Bone marrow (tissue), 2 donors: ENCODE measurements at places on chromosomes 13 and 19.

GRCh38 chr13:77099415-77099814 is 72.5 kb upstream of the FBXL3 start:
- DNase-seq, result no peak

GRCh38 chr13:85288698-85289097 is 510.5 kb downstream of the SLITRK6 start:
- no peak for DNase-seq

GRCh38 chr13:35475960-35476943 is at the start of gene MAB21L1:
Gene MAB21L1, minus strand, starts transcription at chr13:35476689. Its CDS starts 551 bp downstream, at chr13:35476138.
- DNase-seq, result no peak

- DNase-seq, result no peak
These were observed 6.7 kb downstream of the KCNJ14 start for GRCh38 chr19:48461982-48462655.

DNA sequence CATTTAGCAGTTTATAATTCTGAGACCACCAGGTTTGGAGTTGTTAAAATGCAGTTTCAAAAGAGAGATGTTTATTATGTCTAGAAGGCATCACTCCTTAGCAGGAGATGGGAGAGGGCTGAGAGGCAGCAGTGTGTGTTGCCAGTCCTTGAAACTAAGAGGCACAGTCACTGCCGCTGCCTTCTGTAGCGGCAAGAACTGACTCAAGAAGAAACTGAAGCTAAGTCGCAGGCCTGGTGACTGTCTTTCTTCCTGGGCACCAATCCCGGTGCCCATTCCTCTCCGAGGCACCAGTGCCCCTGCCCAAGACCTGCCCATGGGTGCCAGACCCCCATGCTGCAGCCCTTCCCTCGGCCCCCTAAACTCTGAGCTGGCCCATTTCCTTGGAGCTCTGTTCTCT is 20.1 kb downstream of the N4BP2L1 start:
- no peak for DNase-seq

DNA sequence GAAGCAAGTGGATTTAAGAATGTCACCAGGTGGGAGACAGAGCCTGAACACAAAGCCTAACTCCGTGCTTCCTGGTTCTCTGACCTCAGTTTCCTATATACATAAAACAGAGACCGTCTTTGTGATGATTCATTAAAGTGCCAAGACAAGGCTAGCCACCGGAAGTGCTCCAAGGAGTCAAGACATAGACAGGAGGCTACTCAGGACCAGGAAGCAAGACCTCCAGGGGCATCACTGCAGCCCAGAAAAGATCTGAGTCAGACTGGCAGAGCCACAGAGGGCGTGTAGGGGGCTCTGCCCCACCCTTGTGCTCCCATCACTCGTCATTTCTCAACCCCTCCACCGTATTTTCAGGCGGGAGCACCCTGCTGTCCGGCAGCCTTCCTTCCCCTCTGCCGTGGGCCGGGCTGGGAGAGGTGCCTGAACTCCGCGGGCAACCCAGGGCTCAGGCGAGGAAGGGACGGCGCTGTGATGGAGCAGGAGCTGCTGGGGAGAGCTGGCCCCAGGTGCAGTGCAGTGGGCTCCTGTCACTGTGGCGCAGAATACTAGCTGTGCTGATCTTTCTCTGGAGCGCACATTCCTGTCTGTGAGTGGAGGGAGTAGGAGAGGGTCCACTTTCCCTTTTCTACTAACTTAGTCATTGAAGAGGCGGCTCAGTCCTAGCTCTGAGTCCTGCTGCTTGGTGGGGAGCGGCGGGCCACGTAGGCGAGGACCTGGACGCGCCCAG is 134.7 kb upstream of the GPR12 start:
- DNase-seq, result no peak

DNA sequence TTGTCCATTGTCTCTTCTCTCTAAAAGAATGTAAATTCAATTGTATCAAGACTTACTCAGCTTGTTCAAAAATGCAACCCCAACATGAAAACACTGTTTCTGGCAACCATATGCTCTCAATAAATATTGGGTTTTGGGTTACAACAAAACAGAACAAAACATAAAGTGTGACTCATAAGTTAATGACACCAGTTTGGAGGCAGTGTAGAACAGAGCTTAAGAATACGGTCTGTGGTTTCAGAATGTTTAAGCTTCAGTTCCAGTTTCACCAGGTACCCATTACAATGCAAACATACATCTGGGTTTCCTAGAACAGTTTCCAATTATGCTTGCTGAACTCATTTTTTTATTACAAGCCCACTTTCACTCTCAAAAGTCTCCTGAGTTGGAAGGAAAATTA is 285.8 kb upstream of the PCDH9 start:
- no peak for DNase-seq

DNA sequence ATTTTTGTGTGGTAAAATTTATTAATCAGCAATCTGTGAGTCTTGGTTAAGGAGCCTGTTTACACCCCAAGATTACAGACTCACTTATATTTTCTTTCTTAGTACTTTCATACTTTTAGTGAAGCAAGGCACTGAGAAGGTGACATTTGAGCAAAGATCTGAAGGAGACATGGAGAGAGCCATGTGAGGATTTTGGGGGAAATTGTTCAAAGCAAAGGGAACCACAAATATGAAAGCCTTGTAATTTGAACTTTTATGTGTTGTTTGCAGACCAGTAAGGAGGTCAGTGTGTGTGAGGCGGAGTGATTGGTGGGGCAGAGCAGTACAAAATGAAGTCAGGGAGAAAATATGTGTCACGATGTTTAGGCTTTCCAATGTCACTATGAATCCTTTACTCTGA is 140.7 kb upstream of the KLF12 start:
- no peak for DNase-seq

DNA sequence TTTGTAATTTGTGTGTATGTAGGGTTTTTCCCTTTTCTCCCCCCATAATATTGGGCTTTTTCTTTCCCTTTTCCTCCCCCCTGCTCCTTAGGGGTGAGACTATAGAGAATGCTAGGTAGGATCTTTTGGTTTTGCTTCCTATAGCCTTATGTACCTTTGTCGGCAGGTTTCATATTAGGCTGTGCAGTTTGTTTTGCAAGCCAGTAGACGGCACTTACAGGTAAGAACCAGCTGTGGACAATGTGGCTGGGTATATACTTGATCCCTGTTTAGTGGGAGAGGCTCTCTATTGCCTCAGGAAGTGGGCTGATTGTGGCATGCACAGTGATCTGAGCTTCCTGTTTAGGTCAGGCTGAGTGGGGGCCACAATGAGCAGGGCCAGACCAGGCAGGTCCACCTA is 359.2 kb upstream of the OBI1 start:
- DNase-seq, result no peak

- no peak for DNase-seq
These were observed 2.8 kb downstream of the THAP8 start for GRCh38 chr19:36051236-36051635.

DNA sequence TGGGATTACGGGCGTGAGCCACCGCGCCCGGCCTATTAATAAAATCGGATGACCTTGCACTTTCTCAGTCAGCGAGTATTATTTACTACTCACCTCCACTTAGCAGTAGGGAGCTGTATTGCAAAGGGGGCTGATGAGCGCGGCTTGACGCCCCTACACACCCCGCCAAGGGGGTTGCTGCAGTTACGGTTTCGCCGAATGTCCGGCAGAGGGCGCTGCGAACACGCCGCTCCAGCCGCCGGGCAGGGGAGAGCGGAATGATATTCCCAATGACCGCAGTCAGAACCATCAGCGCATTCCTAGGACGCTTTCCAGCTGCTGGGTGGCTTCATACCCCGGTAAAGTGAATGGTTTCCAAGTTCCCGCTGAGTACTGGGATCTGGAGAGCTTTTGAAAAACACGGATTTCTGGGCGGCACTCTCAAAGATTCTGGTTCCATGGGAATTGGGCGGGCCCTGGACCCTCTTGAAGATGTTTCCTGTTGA is 30.0 kb upstream of the TPT1 start:
- DNase-seq, result no peak

DNA sequence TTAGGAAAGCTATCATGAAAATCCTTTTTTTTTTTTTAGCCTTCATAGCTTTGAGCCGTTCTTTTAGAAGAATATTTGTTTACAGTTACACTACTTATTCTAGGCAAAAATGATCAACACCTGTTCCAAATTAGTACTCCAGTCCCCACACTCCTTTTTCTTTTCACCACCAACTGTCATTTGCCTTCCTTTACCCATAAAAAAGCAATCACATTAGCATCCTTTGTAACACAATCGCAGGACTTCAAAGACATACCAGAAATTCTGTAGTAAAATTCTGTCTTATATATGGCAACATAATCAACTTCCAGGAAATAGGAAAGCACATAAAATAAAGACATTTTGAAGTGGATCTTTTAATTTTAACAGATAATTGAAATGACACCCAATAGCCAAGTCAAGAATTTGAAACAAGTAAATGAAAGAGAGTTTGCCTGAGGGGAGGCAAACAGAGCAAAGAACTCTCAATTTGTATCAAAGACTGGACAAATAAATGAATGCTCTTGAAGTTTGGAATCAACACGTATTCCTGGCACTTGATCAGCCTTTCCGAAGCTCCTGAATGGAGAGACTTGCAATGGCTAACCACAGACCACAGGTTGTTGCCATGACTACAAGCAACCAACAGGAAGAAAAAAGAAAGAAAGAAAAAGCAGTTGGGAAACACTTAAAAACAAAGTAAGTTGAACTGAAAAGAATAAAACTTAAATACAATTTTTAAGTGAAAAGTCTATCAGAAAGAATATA is 206.8 kb downstream of the PCDH9 start:
- no peak for DNase-seq

DNA sequence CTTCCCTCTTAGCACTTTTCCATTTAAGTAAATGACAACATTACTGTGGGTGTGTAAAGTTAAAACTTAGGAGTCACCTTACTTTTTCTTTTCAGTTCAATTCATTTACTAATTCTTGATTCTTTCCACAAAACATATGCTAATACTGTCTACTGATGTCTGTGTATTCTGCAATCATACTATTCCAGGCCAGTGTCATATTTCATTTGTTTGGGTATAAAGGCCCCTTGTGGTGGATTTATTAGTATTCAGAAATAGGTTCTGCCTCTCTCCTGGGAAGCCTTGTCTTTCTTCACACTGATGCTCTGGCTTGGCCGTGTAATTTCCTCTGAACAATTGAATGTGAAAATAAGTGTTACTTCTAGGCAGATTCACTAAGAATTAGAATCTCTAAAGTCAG is 621.9 kb upstream of the SPRY2 start:
- DNase-seq, result no peak

- DNase-seq, result no peak
These were observed 696.2 kb upstream of the GPC6 start for GRCh38 chr13:92530364-92530763.

- no peak for DNase-seq
These were observed 83.5 kb downstream of the SLITRK1 start for GRCh38 chr13:83798731-83799130.

DNA sequence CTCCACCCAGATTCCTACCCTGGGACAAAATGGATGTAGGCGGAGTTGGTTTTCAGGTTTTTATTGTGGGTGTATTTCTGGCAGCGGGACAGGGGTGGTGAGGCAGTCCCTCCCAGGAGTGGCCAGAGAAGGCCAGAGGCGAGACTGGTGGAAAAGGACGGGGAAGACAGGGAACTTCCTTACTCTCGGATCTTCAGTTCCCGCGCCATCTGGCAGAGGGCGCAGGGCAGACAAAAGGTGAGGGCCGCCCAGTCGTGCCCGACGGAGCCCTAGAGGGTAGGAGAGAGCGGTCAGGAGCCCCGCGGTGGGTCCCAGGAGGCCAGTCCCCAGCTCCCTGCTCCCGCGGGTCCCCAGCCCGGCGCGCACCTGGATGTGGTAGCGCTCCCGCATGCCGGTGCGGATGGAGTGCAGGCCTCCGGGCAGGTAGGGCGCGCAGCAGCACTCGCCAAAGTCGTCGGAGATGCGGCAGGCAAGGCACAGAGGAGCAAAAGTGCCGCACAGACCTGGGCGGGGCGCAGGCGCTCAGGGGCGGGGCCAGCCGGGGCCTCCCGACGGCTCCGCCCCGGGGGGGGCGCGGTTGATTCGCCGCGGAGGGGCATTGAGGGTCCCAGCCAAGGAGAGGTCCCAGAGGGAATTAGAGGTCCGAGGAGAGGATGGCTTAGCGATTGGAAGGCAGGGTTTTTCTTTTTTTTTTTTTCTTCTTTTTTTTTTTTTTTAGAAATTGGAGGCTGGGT is 3.0 kb downstream of the CNFN start:
- peak; percentile 58 for DNase-seq

GRCh38 chr13:96314974-96315373 is 225.1 kb downstream of the HS6ST3 start:
- DNase-seq, result no peak

GRCh38 chr13:113598081-113598410 is 13.5 kb downstream of the TFDP1 start:
- DNase-seq, result no peak

DNA sequence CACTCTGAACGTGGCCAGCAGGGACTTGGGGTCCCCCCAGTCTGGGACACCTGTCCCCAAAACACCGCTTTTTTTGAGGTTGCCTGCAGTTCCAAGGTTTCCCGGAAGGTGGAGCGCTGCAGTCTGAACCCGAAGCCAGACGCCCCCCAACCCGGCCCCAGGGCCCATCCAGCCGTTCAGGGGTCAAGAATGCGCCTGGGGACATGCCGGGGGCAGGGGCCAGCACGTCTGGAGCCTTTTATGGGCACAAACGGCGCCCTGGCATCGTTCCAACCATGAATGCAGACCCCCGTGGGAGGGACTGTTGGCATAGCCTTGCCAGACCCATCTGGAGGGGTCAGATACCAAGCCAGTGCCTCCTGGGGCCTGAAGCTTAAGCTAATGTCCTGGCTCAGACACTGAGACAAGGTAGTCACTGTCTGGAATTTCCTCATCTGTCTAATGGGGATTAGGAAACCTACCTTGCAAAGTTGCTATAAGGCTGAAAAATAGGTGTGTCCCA is 6.9 kb downstream of the S1PR5 start:
- no peak for DNase-seq

DNA sequence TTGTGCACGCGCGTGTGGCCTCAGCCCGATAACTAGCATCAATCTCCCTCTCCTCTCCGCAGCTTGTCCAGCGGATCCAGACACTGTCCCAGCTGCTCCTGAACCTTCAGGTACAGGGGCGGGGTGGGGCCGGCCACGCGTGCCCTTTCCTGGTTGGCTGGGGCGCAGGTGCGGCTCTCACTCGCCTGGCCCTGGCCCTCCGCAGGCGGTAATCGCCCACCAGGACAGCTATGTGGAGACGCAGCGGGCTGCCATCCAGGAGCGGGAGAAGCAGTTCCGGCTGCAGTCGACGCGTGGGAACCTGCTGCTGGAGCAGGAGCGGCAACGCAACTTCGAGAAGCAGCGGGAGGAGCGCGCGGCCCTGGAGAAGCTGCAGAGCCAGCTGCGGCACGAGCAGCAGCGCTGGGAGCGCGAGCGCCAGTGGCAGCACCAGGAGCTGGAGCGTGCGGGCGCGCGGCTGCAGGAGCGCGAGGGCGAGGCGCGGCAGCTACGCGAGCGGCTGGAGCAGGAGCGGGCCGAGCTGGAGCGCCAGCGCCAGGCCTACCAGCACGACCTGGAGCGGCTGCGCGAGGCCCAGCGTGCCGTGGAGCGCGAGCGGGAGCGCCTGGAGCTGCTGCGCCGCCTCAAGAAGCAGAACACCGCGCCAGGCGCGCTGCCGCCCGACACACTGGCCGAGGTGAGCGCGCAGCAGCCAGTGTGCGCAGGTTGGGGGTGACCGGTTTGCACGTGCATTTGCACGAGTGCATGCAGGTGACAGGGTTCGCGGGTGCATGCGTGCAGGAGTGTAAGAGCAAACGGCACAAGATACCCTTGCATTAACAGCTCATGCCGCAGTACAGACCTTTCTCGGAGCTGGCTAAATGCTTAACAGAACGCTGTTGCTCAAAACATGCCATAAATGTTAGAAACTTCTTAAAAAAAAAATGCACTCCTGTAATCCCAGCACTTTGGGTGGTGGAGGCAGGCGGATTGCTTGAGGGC is 21.5 kb downstream of the PEX11G start:
- no peak for DNase-seq

- no peak for DNase-seq
These were observed 59.8 kb downstream of the TRPM4 start for GRCh38 chr19:49217382-49217781.
